Fibroblast of the conjunctiva (primary cell): ENCODE measurements at places on chromosomes 7 and 10.

DNA sequence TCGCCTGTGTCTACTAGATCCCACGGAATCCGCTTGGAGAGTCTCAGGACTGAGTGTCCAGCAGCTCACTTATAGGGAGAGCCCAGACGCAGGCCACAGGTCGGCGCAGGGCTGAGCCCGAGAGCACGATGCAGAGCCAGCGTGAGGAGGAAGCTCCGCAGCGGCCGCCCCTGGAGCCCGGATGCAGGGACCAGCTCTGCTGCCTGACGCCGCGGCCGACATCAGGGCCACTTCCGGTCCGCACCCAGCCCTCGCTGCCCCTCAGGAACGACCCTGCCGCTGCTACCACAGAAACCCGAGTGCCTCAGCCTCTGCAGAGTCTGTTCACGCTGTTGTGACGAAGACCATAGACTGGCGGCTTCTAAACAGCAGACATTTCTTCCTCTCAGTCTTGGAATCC is 275.8 kb upstream of the PPP2R2D start:
- DNase-seq: no peak

GRCh38 chr10:24873281-24873683 is 79.1 kb downstream of the PRTFDC1 start:
- DNase-seq: peak; percentile 88

DNA sequence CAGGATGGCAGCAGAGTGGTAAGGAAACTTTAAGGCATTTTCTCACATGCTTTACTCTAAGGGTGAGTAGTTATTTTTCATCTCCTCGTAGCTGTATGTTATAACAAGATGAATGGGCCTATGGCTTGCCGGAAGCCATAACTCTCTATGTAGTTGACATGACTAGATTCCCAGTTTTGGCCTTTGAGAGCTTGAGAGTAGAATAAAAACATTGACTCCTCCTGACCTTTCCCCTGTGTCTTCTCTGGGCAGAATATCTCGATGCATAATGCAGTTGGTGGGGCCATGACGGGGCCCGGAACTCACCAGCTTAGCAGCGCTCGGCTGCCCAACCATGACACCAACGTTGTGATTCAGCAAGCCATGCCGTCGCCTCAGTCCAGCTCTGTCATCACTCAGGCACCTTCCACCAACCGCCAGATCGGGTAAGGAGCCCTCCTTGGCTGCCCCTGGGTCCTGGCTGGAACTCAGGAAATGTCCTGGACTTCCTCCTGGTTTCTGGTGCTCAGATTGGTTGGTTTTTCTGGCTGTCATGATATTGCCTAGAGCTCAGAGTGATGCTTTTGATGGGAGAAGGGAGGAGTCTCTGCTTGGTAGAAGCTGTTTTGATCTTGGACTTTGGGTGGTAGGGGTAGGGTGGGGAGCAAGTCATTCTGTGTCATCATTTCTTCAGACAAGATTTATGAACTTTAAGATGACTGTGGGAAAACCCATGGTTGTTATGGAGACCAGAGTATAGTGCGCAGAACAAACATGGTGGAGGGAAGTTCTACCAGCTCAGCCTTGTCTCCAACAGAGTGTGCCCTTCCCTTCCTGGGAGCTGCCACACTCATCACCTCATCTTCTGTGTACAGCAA is 158.0 kb downstream of the CREB5 start:
- DNase-seq: no peak

DNA sequence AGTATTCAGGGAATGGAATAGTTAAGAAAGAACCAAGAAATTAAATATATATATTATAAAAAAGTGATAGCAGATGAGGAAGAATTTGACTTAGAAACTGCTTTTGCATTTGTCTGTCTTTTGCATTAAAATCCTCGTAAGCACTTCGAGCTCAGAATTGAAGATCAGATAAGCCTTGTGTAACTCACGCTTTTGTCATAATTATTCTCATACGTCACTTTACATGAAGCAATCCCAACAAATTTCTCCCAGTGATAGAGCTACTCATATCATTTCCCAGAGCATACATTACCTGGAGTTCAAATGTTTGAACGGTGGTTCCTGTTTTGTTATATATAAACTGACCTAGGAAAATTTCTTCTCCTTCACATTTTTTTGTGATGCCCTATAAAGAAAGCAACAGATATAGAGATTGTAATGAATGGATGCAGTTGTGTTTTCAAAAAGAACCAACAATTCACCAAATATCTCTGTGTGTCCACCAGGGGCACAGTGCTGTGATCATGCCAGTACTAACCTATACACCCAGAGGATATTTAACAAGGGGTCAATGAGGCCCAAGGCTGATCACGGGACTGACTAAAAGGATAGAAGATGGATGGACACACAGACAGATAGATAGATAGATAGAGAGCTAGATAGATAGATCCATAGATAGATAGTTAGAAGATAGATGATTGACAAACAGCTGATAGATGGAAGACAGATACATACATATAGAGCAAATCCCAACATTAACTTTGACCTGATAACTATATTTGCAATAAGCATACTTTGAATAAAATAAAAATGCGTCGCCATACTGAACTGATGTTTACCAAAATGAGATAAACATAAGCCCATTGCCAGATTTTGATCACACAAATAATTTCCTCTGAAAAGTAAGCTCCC is 9.3 kb upstream of the HUS1 start:
- no peak for DNase-seq

DNA sequence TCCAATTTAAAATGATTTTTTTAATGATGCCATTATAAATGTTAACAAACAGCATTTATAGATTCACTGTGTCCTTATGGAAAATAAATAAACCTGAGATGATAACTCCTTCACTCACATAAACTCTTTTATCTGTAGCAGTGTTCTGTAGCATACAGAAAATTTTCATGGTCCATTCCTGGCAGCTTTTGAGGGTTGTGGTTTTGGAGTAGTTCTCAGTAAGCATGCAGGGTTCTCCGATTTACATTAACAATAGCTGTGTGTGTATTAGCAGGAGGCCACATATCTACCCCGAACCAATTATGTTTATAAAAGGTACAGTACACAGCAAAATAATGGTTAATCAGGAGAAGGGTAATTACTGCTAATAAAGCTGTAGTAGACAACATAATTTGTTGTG is 162.7 kb downstream of the CDCA7L start:
- no peak for DNase-seq

GRCh38 chr10:78729800-78730199 is 339.0 kb upstream of the ZMIZ1 start:
- no peak for DNase-seq

DNA sequence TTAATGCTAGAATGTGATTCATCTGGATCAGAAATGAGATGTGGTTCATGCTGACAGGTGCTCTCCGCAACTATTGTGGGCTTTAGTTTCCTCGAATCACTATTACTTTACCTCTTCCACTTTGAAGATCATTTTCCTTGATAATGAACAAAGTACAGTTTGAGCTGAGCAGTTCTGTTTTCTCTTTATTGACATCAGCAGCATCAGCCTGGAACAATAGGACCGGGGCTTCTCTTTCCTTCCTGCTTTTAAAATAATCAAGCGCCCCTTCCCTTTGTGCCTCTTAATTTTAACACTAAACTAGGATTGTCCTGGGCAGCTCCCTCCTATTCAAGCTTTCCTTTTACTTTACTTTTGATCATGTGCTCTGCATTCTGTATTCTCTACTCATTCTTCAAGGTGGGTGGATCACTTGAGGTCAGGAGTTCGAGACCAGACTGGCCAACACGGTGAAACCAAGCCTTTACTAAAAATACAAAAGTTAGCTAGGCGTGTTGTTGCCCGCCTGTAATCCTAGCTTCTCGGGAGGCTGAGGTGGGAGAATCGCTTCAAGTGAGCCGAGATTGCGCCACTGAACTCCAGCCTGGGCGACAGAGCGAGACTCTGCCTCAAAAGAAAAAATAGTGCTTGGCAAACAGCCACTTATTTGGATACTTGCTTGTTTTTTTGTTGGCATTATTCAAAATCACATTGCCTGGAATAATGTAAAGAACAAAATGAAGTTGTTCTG is 67.0 kb upstream of the RHEB start:
- DNase-seq: no peak

DNA sequence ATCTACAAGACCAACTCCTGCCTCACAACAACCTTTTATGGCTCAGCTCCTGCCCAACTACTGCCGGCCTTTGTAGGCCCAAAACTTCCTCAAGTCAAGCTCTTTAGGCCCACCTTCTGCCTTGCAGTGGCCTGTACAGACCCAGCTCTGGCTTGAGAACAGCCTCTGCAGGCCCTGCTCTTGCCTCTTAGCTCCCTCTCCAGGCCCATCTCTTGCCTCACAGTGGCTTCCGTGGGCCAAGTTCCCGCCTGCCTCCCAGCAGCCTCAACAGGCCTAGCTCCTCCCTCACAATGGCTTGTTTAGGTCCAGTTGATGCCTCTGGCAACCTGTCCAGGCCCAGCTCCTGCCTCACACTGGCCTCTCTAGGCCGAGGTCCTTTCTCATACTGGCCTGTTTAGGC is 32.4 kb upstream of the VKORC1L1 start:
- DNase-seq: no peak

- no peak for DNase-seq
These were observed 21.5 kb downstream of the CH25H start for GRCh38 chr10:89185658-89186057.

- no peak for DNase-seq
These were observed 104.9 kb upstream of the YAE1 start for GRCh38 chr7:39461263-39461820.

DNA sequence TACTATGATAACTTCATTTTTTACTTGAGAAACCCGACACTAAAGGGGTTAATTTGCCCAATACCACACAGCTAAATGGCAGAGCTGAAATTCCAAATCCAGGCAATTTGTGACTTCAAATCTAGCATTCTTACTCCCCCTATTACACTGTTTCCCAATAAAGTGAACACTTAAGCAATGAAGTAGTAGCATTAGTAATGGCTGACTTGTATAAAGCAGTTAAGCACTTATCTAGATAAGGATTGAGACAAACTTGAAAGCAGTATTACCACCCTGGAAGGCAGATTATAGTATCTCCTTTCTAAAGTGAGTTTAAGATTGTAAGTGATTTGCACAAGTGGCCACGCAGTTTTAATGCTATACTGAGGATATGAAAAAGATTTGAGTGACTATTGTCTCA is 39.3 kb downstream of the WASL start:
- no peak for DNase-seq

GRCh38 chr10:96130326-96130995 is 364 bp downstream of the ZNF518A start:
- DNase-seq: peak; percentile 39

GRCh38 chr7:87154569-87154968 is 2.3 kb downstream of the DMTF1 start:
- no peak for DNase-seq

- no peak for DNase-seq
These were observed 190.3 kb downstream of the TWIST1 start for GRCh38 chr7:18927134-18927533.

DNA sequence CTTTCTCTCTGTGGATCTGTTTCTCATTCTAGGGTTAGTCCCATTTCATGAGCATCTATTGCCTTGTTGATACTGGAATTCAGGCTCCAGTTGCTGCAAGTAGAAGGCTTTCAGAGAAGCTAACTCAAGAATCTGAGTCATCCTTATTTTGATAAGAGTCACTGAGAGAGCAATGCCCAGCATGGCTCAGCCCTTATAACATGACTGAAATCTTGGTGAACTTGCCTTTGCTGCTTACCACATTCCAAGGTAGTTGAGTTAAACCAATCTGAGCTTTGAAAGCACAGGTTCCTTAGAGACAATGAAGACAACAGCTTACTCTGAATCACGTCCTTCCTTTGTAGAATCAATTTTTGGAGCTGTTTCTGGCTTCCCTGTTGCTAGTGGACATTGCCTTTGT is 53.6 kb upstream of the CHCHD3 start:
- no peak for DNase-seq

DNA sequence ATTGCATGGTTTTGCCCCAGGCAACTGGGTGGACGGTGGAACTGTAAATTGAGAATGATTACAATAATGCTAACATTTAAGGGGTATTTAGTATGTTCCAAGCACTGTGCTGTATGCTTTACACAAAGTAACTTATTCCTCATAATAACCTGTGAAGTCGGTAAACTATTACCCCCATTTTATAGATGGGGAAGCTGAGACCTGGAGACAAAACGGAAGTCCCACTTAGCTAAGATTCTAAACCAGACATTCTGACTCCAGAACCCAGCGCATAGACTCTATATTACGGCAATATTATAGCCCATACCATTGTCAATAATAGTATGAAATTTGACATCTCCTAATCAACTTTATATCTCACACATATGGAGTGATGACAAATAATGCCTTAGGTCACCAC is 39.9 kb upstream of the TMEM236 start:
- DNase-seq: no peak
